ENCODE measurements at places on chromosomes 3 and 15. TPM values are rescaled to one million over a fixed set of nuclear protein-coding genes. Genes with fewer than 3 reads are reported as not detected.

IMPG2 gene
- 0.42 TPM for total RNA-seq

AHSG gene
- total RNA-seq: not detected

SLC6A11 gene
- not detected for total RNA-seq

SAXO2 gene
- 1.3 TPM for total RNA-seq

PSTPIP1 gene
- total RNA-seq: 241 TPM

DPPA2 gene
- total RNA-seq: not detected

ACTL6A gene
- total RNA-seq: 74.4 TPM

FAM3D gene
- not detected for total RNA-seq

ANKRD63 gene
- total RNA-seq: 0.26 TPM

SCAANT1 gene
- total RNA-seq: 1.8 TPM

MITF gene
- total RNA-seq: 1.4 TPM

ANKUB1 gene
- not detected for total RNA-seq

GRCh38 chr15:72554471-72555425, 80.6 kb downstream of the ARIH1 start:
- DNase-seq: no peak

DNA sequence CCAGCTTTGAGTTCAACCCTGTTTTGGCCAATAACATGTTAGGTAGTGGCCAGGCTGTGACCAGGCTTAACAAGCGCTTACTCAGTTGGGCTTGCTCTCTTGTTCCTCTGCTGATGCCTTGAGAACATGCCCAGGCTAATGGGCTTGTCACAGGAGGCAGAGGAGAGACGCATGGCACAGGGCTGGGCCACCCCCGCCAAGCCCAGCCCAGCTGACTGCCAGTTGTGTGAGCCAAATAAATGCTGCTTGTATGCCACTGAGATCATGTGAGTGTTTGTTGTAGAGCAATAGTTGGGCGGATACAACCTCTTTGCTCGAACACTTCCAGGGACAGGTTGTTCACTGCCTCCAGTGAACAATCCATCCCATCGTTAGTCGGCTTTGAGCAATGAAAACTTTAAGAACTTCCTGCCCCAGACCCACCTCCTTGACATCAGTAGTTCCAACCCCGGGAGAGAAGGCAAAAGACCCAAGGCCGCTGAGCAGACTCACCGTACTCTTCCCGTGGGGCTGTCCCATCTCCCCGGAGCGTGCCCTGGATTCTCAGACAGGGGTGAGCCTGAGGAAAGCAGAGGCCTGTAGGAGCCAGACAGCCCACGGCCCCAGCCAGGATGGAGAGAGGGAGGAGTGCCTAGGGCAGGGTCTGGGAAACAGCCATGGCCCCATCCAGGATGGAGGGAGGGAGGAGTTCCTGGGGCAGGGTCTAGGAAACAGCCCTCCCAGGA, 4.1 kb downstream of the PLA2G4F start:
- peak; percentile 11 for DNase-seq

- no peak for DNase-seq
Measured at GRCh38 chr3:83953417-83954089, 1005.2 kb upstream of the CADM2 start.

DNA sequence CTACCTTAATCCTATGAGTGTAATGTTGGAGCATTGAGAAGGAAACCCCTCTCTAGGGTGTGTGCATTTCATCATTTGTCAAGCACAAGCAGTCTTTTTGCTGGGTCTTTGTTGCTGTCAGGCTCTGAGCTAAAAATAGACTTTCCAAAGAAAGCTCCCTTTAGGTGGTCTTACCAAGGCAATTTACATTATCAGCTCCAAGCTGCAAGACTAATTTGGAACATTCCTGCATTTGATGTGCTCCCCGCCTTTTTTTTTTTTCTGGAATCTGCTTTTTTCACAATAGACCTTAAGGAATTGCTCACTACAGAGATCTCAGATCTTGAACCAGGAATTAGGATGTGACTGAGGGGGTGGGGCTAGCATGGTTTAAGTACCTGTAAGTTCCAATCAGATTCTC, 60.6 kb upstream of the STAC start:
- no peak for DNase-seq

- no peak for DNase-seq
Measured at GRCh38 chr3:23490459-23490858, 287.3 kb downstream of the UBE2E2 start.

DNA sequence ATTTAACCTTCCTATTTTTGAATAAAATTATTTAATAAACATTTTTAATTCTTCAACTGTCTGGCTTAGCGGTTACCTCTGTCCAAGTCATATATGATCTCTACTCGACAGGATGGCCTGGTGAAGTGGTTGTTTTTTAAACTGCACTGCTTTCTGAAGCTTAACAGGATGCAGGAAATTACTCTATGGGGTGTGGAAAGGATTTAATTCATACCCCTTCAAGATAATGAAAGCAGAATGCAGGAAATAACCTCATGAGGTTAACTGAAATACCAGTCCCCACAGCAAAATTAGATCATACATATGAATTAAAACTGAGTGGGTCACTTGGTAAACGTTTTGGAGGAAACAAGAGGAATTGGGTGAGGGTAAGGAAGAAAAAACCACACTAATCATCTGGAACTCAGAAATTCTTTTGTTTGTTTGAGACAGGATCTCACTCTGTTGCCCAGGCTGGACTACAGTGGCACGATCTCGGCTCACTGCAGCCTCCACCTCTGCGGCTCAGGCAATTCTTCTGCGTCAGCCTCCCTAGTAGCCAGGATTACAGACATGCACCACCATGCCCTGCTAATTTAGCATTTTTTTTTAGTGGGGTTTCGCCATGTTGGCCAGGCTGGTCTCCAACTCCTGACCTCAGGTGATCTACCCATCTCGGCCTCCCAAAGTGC, 50.1 kb downstream of the LYSMD4 start:
- DNase-seq: no peak

- DNase-seq: peak; percentile 97
Measured at GRCh38 chr3:9731206-9732079, at the start of gene BRPF1. TSS of gene BRPF1 (plus strand) at chr3:9731735. CDS start at chr3:9734141, 2,406 bp downstream.

DNA sequence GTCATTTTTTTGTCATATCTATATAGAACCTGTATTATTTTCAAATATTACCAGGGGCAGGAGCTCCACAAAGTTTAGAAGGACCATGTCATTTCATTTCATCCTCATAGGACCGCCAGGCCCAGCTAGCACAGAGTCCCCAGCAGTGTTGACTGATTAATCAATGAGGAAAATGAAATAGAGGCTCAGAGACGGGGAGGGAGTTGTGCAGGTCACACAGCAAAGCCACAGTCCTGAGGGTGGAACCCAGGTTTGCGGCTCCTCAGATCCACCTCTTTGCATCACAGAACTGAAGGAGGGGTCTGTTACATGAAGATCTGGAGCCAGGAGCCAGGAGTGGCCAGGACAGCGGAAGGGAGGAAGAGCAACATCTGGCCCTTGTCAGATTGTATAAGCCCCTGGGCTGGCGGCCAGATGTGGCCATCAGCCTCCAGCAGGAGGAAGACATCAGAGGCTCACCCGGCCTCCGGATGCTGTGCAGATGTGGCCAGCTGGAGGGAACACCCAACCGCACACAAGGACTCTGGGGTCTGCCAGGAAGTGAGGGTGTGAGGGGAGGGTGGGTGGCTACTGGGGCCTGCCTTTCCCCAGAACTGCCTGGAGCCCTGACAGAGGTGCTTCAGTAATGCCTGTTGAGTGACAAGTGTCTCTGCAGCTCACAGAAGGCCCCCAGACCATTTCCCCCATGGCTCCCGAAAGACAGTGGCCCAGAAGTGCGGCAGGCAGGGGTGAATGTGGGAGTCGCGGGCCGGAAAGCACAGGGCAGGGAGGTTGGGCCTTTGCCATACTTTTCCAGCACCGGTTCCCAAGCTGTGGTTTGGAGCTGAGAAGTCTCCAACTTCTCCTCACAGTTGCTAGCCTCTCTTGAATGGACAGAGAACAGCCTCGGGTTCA, 21.3 kb downstream of the EFCC1 start:
- no peak for DNase-seq

DNA sequence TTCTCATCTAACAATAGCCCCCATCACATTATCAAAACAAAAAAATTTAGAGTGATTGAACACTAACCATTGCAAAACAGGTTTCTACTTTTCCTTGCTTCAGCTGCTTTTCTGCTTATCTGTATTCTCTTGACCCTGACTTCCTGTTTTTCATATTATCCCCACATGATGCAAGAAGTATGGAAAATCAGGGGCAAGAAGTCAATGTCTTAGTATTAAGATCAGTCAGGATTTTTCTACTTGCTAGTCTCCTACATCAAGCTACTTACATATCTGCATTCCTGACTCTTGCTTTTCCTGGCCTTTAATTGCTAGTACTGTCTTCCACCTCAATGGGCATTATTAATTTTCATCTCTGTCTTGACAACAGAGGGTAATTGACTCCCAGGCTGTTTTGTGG, 300.2 kb downstream of the OTOL1 start:
- DNase-seq: no peak

DNA sequence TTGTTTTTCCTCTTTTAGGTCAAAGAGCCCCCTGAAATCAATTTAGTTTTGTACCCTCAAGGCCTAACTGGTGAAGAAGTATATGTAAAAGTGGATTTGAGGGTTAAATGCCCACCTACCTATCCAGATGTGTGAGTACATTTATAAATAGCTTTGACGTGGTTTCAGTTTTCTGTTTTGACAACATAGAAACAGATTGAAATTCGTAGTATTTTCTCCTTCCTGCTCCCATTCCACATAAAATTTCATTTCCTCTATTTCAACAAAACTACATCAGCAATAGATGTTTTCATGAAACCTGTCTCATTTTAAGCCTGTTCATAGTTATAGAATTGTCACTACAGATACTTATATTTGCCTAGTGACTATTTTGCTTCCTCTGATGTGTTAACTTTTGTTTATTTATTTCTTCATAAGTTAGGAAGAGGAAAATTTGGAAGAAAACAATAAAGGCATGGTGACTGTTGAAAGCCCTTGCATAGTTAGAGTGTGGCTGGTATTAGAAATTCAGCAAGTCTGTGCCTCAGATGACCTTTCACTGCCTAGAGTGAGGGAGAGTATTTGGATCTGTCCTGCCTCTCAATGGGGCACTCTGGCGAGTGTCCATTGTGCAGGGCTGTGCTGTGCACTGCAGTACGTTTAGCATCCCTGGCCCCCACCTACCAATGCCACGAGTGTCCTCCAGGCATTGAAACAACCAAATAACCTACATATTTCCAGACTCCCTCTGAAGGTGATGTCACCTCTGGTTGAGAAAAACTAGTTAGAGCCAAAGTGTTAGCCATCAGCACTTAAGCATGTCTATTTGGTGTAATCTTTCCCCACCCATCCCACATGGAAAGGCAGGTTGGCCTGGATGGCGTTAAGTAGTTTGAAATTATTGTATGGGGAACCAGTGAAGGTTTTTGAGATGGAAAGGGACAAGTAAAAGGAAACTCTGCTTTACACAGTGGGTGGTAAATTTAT, 5.9 kb downstream of the EIF2AK4 start:
- DNase-seq: no peak

DNA sequence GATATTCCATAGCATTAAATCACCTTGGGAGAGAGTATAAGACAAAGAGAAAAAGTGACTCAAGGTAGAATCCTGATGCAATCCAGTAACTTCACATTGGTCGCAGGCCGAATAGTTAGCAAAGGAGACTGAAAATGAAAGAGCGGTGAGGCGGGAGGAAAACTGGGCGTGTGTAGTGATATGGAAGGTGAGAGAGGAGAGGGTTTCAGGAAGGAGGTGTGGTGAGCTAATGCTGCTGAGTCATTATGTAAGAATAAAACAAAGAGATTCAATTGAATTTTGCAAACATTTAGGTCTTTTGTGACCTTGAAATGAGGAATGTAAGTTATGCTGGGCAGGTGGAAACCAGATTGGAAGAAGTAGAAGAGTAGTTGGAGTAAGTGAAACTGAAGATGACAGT, 235.3 kb downstream of the C3orf38 start:
- DNase-seq: no peak

- DNase-seq: no peak
Measured at GRCh38 chr3:25652921-25653320, 11.8 kb downstream of the TOP2B start.

GRCh38 chr15:74391582-74392450, 24.4 kb upstream of the CYP11A1 start:
- DNase-seq: no peak

GRCh38 chr3:78963771-78964170, 804.0 kb downstream of the ROBO1 start:
- DNase-seq: no peak

- DNase-seq: no peak
Measured at GRCh38 chr3:8875836-8876235, 87.4 kb downstream of the RAD18 start.

DNA sequence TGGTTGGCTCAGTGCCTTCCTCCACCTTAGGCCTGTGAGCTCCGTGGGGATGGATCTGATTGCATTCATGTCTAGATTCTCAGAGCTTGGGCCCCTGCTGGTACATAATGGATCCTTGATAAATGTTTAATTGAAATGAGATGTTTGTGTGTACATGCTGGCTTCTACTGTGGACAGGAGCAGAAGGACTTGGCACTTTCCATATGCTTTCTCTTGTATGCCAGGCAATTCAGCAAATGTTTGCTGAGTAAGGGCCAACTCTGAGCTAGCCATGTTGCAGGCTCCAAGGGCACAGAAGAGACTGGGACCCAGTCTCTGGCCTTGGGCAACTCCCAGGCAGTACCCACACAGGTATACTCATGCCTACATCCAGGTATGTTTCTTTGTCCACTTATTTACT, 67.0 kb downstream of the RAB11A start:
- no peak for DNase-seq

Data from activated naive CD8-positive, alpha-beta T cell treated with anti-CD3 and anti-CD28 coated beads, Interleukin-2, amount 10 ng/mL, durations not matched to agents 7 days and 5 days (primary cell).